ENCODE measurements at places on chromosomes 11 and 22. TPM values are rescaled to one million over a fixed set of nuclear protein-coding genes. Genes with fewer than 3 reads are reported as not detected.

- DNase-seq = no peak
Observed at GRCh38 chr11:1908618-1909017, 10.9 kb upstream of the TNNT3 start.

- peak; percentile 62 for DNase-seq
Observed at GRCh38 chr22:23315341-23315917, 135.1 kb downstream of the BCR start.

GRCh38 chr11:11670574-11670973, 48.8 kb upstream of the GALNT18 start:
- no peak for DNase-seq

DNA sequence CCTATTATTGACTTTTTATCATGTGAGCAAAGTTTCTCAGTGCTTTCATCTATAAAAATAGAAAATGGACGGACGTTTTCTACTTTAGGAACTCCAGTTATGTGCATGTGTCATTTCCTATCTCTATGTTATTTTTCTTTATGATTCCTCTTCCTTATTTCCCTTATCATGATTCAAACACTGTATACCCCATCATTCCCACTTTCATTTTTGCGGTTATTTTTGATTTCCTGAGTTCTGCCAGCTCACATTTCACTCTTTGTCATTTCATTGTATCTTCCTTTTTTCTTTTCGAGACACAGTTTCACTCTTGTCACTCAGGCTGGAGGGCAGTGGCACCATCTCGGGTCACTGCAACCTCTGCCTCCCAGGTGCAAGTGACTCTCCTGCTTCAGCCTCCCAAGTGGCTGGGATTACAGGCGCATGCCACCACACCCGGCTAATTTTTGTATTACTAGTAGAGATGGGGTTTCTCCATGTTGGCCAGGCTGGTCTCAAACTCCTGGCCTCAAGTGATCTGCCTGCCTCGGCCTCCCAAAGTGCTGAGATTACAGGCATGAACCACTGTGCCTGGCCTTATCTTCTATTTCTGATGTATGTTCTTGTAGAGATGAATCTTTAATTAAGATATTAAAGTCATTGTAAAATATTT, 21.5 kb downstream of the C11orf58 start:
- DNase-seq = no peak

DNA sequence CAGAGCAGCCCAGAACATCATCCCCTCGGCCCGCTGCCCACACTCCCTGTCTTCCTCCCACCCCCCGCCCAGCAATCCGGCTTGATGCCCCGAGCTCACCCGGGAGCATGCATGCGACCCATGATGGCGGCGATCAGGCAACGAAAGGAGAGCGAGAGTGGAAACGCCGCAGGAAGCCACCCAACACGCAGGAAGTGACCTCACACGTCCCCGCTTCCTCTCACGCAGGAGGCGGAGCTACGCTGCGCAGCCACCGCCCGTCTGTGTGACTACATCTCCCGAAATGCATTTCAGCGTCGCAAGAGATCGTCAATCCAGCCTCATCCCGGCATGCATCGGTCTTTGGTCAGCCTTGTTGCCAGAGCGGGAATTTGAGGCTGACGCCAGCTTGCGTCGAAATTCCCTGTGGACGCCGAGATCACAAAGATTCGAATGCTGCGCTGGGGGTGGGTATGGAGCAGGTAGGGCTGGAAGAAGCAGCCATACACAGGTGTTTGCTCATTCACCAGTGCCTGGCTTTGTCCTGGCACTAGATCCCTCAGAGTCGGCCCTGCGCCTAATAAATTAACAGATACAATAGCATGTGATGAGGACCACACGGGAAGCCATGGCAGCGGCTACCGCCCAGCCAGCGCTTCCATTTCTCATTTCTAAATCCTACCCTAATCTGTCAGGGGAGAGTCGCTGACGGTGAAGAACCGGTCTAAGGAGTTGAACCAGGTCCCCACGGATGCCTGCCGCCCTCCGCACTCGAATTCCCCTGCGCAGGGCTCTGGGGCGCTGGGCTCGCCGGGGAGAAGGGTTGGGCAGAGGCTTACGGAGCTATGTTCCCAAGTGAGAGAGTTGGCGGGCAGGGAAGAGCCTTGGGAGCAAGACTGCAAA, at the start of gene RPS13:
Gene RPS13, minus strand, starts transcription at position 148 of the 882 bp plus-strand sequence. Its CDS starts 26 bp downstream, at position 122.
- DNase-seq = peak; percentile 95

DNA sequence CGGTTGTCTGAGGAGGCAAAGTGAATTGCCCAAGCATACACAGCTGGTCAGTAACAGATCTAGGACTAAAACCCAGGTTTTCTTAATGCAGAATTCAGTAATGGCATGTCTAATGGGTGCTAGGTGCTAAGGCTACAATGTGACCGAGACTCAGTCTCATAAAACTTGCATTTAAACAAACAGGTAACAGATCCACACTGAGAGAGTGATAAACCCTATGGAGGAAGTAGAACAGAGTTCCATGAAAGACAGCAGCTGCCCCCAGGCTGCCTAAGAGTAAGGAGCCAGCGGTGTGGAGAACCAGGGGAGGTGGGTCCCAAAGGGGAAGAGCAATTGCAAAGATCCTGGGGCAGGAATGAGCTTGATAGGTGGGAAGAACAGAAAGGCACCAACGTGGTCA, 27.3 kb downstream of the MMP13 start:
- no peak for DNase-seq

DNA sequence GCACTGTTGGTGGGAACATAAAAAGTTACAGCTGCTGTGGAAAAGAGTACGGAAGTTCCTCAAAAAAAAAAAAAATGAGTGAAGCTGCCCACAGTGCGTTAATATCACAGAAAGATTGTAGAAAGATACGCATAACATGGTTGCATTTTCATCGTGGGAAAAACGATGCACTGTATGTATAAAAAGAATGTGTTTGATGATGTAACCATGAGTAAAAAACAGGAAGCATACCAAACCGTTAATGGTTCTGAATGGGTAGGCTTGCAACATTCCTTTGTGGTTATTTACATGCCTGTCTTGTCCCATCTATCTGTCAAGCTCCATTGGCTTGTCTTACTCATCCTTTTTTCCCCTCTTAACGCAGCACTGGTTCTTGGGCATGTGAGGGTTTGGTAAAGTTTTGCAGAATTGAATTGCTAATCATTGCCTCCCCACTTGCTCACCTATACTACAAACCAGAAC, 33.8 kb upstream of the DKK3 start:
- DNase-seq = no peak

GRCh38 chr22:24033731-24034130, 22.6 kb downstream of the CABIN1 start:
- DNase-seq = no peak

DNA sequence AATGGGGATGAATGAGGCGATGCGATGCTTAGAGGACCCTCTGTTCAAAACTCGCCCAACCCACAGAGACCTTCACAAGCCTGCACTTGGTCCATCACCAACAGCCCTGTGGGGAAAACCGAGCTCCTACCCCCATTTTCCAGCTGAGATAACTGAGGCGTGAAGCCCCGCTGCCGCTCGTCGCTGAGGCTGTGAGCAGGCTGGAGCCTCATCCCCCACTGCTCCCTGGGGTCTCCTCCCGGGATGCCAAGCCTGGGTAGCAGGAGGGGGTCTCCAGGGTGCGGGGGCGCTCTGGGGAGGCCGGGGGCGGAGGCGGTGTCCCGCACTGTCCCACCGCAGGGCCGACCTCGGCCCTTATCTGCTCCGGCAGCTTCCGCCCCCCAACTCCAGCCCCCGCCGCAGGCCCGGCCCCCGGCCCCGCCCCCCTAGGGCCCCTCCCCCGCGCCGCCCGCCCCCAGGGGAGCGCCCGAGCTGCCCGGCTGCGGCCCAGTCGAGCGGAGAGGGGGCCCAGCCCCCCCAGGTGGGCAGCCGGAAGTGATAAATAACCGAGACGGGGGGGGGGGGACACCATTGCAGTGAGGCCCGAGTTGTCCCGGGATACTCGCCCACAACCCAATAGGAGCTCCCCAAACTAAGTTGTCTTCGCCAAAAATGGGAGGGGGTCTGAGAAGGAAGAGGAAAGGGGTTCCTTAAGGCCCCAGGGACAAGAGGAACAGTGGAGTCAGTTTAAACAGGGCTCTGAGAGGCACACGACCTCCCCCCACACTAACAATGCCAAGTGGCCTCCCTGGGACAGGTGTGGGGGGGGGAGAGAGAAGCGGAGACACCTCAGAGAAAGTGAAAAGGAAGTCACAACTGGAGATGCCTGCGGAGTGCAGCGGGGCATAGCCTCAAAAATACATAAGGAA, 8.3 kb upstream of the SLC39A13 start:
- no peak for DNase-seq

DNA sequence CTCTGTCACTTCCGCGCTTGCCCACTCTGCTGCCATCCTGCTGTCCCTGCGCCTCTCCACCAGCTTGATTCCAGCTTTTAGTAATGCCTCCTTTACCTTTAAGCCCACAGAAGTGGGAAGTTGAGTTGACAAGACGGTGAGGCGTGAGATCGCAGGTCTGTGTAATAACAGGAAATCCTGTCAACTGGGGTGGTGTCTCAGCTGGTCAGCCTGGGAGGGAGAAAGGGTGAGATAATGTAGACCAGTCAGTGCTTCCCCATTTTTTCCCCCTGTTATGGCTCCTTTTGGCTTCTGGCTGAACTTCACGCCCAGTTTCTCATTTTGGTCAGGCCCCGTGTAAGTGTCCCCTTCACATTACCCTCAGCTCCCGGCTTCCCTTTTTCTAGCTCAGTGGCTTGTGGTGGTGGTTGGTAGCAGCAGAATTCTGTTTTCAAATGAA, 98.9 kb downstream of the TRAF6 start:
- no peak for DNase-seq

- DNase-seq = no peak
Observed at GRCh38 chr11:89184021-89184420, 6.3 kb downstream of the TYR start.

GRCh38 chr22:32809786-32810554, 8.5 kb downstream of the TIMP3 start:
- DNase-seq = no peak

DNA sequence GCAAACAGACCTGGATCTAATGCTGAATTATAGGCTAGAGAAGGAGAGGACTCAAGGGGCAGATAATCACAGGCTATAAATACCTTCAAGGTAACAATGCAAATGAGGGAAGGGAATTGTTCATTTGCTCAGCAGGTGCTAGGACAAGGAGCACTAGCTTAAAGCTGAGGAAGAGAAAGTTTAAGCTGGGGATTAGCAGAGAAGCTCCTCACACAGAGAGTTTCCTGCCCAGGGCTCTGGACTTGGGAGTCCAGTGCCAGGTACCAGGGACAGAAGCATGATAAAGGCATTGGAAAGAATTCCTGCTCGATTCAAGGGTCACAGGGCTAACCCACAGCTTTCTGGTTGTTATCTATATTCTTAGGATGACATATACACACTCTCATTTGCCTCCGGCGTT, 509.9 kb downstream of the NTM start:
- no peak for DNase-seq

DNA sequence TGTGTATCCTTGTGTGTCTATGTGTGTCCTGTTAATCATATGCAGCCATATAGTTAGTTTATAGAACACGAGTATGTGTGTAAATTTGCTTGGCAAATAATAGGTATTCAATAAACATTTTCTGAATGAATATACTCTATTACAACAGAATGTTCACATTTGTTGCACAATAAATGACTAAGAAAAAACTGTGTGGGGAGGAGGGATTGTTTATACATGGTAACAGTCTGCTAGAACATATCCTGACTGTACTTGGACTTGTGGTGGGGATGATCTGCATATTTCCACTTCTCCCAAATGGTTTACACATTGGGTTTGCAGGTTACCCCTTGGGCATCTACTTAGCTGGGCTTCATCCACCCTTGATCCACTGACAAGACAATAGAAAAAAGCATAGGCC, 194.6 kb downstream of the INSC start:
- DNase-seq = no peak

DNA sequence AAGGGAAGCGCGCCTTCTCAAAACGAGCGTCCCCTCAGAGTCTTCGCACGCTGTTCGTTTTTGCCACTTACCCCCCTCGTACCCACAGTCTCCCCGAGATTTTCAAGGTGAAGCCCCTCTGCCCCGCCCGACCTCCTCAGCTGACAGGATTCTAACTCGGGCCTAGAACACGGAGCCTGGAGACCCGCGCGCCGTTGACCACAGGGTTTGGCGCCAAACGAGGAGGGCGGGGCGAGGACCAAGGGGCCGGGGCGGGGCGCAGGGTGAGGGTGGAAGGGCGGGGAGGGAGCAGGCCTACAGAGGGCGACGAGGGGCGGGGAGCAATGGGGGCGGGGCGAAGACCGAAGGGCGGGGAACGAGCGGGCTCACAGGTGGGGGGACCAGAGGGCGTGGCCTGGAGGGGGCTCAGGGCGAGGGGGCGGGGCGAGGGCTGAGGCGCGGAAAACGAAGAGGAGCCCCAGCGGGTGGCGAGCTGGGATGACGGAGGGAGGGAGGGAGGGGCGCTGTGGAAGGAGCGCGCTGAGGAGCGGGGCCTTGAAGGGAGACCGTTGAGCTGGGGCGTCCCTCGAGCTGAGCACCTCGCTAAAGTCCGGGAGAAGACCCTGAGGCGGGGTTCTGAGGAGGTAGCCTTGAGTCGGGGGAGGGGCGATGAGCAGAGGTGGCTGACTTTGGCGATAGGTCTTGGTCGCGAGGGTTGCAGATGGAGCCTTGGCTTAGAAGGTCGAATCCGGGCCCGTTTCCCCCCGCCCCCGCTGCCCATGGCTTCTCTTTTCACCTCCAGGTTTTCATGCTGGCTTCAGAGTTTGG, at the start of gene DMC1:
Gene DMC1, minus strand, starts transcription at position 212 of the 807 bp plus-strand sequence. CDS start 1,927 bp downstream, outside the sequence.
- peak; percentile 98 for DNase-seq

DNA sequence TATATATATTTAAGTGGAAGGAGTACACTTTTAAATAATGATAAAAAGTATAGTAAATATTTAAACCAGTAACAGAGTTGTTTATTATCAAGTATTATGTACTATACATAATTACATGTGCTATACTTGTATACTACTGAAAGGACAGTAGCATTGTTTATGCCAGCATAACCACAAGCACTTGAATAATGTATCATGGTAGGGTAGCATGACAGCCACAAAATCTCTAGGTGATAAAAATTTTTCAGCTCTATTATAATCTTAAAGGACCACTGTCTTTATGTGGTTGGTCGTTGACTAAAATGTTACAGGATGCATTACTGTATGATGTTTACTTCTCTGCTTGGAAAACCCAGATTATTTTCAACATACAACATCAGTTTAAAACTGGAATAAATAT, 349.2 kb downstream of the CASP12 start:
- DNase-seq = no peak

FGF19 gene
- 0.09 TPM for polyA plus RNA-seq

NAA40 gene
- polyA plus RNA-seq = 3.0 TPM

OR8K1 gene
- not detected for polyA plus RNA-seq

CRYBB3 gene
- 0.38 TPM for polyA plus RNA-seq

GP1BB gene
- 0.38 TPM for polyA plus RNA-seq

P2RY2 gene
- polyA plus RNA-seq = 2.0 TPM

MS4A4E gene
- polyA plus RNA-seq = 1.2 TPM
